ENCODE measurements at places on chromosomes 5 and 9. TPM values are rescaled to one million over a fixed set of nuclear protein-coding genes. Genes with fewer than 3 reads are reported as not detected.

The EFNA5 gene
- polyA plus RNA-seq: 28.4 TPM

DNA sequence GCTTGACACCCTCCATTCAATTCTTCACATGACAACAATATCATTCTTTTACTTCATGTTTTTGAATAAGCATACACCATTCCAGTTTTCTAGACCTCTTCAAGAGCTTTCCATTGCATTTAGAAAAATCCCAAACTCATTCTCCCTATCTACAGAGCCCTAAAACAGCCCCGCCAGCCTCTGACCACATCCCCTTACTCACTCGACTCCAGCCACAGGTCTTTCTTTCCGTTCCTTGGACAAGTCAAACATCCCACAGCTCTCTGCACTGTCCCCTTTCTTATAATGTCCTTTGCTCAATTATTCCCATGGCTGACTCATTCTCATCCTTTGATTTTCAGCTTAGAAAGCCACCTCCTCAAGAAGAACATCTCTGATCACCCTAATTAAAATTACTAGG, 38.2 kb downstream of the TTC39B start:
- DNase-seq: no peak

DNA sequence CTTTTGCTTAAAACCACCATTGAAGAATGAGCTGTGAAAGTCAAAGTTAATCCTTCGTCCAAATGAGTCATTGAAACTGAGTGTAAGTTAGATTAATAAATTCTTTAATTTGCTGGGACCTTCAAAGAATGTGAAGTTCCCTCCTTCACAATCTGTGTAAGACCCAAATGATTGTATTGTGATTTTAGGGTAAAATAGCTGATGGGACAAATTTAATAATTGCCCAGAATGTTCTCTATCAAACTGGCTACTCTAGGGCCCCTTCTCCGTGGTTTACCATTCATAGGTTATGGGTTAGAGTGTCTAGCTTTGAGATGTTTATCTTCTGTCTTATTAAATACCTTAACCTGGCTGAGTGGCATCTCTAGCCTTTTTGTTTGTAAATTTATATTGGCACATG, 11.9 kb downstream of the C1QTNF3 start:
- DNase-seq: no peak

- DNase-seq: no peak
These were observed 22.2 kb upstream of the PAX5 start for GRCh38 chr9:37056046-37056920.
